ENCODE measurements at places on chromosomes 13 and 19.

GRCh38 chr19:40366697-40367561, 18.4 kb downstream of the PLD3 start:
- DNase-seq: no peak

- no peak for DNase-seq
Observed at GRCh38 chr19:1146412-1146699, 27.7 kb downstream of the SBNO2 start.

- DNase-seq: no peak
Observed at GRCh38 chr13:31369213-31369612, 169.4 kb downstream of the B3GLCT start.

DNA sequence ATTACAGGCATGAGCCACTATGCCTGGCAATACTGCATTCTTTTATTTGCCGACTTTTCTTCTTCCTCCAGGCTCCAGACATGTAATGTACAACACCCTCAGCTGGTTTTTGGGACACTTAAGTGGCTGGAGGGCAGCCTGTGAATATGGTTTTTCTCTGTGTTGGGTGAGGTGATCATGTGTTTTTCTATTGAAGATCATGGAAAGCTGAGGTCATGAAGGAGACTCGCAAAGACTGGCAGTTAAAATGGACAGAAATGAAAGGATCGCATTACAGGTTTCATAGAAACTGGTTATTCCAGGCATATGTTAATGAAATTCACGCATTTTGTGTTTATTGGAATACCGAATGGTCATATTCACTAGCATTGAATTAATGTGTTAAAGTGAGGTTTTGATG, 85.2 kb upstream of the RNF113B start:
- DNase-seq: no peak

- DNase-seq: no peak
Observed at GRCh38 chr13:41802684-41803444, 158.0 kb downstream of the VWA8 start.

DNA sequence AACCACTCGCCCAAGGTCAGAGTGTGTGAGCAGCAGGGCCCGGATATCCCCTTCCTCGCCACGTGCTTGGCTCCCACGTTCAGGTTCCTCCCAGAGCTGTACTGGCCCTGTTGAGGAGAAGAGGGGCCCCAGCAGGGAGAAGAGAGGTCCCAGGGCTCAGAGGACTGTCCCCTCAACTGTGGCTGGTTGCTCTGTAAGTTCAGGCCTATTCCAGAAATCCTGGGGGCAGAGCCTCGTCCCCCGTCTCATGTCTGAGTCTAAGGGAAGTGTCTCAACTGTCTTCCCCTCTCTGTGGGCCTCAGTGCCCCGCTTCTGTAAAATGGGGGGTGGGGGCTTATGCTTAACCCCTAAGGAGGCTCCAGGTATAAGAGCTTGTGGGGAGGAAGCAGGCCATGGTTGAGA, 3.9 kb downstream of the PPP5C start:
- peak; percentile 43 for DNase-seq

- no peak for DNase-seq
Observed at GRCh38 chr19:16849168-16849567, 20.0 kb downstream of the SIN3B start.

DNA sequence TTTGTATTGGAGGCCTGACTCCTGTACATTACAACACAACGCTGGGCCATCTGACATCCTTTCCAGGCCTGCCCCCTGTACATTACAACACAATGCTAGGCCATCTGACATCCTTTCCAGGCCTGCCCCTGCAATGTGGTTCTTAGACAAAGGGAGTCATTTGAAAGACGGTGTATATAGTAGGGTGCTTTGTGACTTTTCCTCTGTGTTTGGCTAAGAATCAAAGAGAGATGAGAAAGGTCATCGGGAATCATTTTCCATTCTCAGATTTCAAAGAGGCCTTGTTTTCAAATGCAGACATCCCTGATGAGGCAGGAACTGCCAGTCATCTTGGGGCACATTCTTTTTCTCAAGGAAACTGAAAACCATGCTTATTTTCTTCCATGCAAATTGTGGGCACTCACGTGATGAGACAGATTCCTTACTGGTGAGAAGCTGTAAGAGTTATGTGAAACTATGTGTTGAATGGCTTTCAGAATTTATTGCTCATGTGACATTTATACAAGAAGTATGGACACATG, 551.6 kb downstream of the MYO16 start:
- DNase-seq: no peak

- no peak for DNase-seq
Observed at GRCh38 chr13:27280009-27280656, 9.5 kb downstream of the RASL11A start.

DNA sequence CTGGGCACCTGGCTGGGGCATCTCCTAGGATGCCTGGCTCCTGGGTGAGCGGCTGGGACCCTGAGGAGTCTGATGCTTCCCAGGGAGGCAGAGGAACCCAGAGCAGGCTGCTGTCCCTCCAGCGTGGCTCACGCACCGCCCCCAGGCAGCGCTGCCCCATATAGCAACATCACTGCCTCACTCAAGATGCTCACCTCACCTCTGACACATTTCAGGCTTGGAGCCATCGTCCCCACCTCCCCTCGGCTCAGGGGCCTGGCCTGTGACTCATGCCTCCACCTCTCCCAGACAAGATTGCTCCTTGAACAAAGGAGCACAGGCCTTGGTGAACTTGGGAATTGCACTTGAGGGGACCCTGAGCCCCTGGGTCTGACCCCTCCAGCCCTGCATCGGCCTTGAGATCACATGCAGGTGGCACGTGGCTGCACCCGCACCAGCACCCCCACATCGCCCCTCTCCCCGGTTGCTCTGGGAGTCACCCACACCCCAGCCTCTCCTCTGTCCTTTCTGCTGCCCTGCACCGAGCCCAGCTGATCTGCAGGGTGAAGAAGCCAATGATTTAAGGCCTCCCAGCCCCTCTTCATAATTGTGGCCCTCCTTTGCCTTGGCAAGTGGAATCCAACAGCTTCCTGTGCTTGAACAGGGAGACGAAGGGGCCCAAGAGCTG, 11.2 kb downstream of the CEBPA start:
- no peak for DNase-seq

GRCh38 chr13:104461049-104461448, 1394.8 kb upstream of the SLC10A2 start:
- DNase-seq: no peak
